Activated gamma-delta T cell treated with Interleukin-2 at 50 U/mL for 16 hours (primary cell): ENCODE measurements at places on chromosomes 1 and 21.

GRCh38 chr1:46528297-46528955 lies 23.0 kb downstream of the KNCN start:
- no peak for DNase-seq

GRCh38 chr1:21517660-21518480 lies 8.6 kb downstream of the ALPL start:
- DNase-seq, result no peak

DNA sequence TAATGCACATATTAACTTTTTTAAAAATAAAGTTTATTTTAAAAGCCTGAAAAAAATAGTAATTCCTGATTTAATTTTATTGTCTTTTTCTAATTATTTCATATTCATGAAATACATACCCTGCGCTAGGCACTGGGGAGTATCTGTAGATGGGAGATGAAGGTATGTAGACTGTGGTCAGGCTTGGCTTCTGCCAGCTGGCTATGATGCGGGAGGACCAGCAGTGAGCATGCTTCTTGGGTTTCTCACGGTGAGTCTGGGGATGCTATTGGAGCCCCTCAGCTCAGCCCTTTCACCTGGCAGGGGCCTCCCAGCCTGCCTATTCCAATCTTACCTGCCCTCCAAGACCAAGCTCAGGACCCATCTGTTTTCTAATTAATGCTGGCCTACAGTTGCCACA lies 138.4 kb downstream of the NOS1AP start:
- no peak for DNase-seq

- DNase-seq, result no peak
Measured at GRCh38 chr1:11967028-11967547, 13.2 kb upstream of the MFN2 start.

DNA sequence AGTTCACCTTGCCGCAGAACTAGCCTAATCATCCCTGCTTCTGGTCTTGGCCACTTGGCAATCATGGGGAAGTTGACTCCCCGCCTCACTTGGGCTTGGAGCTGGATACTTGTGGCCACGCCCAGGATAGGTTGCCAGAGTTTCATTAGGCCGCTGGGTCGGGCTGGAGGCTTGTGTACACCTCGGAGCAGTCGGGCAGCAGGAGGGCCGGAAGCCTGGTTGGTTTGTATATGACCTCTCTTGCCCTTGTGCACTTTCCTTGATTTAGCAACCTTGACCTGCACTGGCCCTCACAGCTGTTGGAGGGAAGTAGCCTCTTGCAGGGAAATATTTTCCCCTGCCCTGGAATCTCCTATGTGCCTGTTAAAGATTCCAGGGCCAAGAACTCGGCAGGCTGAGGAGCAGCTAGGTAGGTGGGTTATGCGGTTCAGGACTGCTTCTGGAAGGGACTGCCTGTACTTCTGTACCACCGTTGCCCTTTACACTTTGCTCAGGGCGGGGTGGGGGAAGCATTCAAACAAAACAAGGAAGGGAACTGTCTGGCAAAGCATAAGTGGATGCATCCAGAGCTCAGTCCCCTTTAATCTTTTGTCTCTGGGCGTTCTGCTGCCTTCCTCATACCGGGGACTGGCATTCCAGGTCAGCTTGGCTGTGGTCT lies 83.5 kb downstream of the UCK2 start:
- DNase-seq, result no peak
